Amniotic epithelial cell (primary cell): ENCODE measurements at places on chromosomes 6 and 20.
A peak's percentile ranks its signal among the peaks of the same experiment; 100 is the strongest.

GRCh38 chr20:57782631-57783041 is 72.8 kb upstream of the PMEPA1 start:
- no peak for DNase-seq

DNA sequence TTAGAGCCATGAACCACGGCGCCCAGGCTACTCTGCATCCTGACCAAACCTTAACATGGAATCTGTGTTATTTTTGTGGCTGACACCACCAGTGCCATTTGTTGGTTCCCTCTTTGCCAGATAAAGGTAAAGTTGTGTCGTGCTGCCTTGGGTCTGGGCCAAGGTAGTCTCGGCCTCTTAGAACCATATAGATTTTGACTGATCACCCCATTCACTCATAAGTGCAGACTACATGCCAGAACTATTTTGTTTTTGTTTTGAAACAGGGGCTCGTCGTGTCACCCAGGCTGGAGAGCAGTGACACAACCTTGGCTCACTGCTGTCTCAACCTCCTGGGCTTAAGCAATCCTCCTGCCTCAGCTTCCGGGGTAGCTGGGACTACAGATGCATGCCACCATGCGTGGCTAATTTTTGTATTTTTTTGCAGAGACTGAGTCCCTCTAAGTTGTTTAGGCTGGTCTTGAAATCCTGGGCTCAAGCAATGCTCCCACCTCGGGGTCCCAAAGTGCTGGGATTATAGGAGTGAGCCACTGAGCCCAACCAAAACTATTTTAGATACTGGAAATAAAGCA is 19.2 kb upstream of the RIPOR3 start:
- peak; percentile 48 for DNase-seq

DNA sequence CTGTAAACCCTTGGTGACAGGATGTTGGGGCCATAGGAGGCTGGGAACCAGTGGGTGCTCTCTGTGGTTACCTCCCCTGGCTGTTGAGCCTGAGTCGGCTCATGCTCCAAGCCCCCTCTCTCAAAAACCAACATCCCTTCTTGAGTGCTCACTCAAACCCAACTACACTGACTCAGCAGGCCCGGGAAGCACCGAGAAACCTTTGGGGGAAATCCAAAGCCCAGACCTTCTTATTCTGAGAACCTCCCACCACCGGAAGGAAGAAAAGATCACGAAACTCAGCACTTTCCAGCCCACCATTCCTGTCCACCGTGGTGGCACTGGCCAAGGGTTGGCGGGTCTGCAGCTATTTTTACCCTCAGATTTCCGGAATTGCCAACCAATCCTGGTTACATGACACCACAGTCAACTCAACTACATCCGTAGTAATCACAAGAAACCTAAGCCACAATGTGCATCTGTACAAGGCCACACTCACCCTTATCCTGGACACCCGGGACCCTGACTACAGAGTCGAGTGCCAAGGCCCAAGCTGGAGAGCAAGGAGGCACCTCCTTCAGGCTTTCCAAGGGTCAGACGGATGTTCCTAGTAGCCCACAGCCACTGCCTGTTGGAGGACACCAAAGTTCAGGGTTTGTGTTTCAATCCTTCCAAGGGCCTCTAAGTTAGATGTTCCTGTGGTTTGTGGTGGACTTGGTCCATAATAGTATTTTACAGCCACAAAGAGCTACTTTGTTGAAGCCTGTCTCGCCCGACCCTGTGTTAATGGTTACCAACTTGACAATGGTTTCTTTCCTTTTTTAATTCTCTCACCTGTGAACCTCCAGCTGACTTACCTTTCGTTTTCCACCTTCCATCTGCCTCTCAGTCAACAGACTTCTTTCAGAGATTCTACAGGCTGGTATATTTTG is 317.0 kb downstream of the CDC5L start:
- DNase-seq, result no peak

DNA sequence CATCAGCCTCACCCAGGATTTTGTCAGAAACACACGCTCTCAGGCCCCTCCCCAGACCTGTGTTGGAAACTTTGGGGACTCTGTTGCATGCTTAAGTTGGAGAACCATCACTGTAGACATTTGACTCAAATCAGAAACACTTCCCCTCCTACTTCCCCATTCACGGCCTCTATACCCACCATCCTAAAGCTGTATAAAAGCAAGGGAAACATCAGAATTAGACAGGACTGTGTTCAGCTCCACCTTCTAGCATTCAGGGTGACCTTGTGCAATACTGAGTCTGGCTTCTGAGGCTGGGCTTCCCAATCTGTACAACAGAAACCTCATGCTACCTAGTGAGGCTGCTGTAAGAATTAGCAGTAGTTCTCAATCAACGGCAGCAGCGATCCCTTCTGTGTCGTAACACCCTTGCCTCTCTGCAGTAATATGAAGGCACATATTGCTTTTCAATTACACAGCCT is 252.3 kb downstream of the LY86 start:
- no peak for DNase-seq
